Left ventricle myocardium inferior (tissue), 1 donor: ENCODE measurements at places on chromosomes 5 and 9. TPM values are rescaled to one million over a fixed set of nuclear protein-coding genes. Genes with fewer than 3 reads are reported as not detected.

IFNA2 gene
- not detected for total RNA-seq

AIF1L gene
- 16.5 TPM for total RNA-seq

CERCAM gene
- 8.5 TPM for total RNA-seq

IRX2 gene
- 6.2 TPM for total RNA-seq

SV2C gene
- 0.44 TPM for total RNA-seq

BRD9 gene
- total RNA-seq, result 23.6 TPM
